ENCODE measurements at places on chromosomes 12 and 14.

- DNase-seq: no peak
Measured at GRCh38 chr14:69625299-69626131, 14.1 kb downstream of the SUSD6 start.

- no peak for DNase-seq
Measured at GRCh38 chr14:103057028-103057371, 349 bp downstream of the CDC42BPB start.

DNA sequence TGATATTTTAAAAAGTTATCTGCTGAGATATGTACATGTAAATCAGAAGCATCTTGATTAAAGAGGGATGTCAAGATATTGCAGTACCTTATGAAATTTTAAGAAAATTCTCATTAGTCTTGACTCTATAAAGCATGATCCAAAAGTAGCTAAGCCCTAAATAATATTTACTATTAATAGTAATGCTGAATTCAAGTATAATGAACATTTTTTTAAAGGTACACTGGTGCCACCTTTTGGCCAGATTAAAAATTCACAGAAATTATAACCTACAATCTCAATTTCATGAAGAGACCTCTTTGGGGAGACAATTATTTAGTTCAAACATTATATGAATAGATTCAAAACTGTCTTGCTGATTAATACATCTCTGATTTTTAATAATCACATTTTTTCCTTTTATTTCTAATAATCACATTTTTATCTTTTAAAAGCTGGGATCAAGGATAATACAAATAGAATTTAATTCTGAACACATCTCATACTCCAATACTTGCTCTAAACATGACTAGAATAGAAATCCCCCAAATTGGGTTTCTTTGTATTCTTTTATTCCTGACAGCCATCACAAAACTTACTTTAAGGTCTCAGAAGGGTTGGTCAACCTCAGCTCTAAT lies 13.4 kb downstream of the AKAP5 start:
- DNase-seq: peak; percentile 55

GRCh38 chr12:110845339-110845682 lies 1.5 kb upstream of the CCDC63 start:
- no peak for DNase-seq

- no peak for DNase-seq
Measured at GRCh38 chr12:67827820-67828383, 161.3 kb upstream of the IFNG-AS1 start.

DNA sequence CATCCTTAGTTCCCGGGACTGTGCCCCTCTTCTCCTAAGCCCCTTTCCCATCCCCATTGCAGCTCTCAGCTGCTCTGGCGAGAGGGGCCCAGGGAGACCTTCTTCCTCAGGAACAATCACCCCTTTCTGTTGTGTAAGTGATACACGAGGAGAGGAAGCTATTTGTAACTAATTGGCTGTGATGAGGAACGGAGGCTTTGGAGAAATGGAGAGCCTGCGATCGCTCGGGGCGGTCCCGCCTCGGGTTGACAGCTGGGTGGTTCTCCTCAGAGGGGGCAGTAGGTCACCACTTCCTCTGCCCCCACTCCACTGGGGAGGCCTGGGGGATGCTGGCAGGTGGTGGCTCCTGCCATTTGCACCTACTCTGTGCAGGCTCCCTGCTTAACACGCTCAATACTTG lies 6.6 kb upstream of the PGF start:
- DNase-seq: no peak

DNA sequence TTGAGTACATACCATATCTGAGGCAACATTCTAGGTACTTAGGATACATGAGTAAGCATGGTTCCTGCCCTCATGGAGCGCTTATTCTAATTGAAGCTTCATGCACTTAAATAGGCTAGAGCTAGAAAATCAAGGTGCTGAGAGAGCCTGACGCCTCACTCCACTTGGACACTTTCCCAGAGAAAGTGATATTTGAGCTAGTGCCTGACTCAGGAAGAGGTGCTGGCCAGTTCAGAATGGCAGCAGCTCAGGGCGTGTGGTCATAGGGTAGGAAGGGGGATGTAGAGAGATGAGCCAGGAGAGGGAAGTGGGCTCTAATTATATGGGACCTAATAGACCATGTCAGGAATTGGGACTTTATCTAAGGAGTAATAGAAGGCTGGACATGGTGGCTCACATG lies 33.3 kb downstream of the TULP3 start:
- no peak for DNase-seq

DNA sequence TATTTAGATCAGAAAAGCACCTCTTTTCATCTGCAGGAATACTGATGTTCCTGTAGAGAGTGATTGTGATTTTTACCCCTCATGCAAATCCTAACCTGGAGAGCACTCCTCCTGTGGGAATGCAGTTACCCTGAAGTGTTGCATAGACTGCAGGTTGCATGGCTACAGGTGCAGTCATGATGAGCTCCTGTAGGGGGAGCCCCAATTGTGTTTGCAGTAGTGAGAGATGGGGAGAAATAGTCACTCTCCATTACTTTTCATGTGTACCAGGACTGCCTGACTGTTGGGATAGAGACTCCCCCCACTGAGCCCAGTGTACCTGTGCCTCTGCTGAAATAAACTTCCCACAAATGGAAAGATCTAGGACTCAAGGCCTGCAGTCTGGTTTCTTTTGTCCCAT lies 1086.5 kb downstream of the SLC6A15 start:
- DNase-seq: no peak

DNA sequence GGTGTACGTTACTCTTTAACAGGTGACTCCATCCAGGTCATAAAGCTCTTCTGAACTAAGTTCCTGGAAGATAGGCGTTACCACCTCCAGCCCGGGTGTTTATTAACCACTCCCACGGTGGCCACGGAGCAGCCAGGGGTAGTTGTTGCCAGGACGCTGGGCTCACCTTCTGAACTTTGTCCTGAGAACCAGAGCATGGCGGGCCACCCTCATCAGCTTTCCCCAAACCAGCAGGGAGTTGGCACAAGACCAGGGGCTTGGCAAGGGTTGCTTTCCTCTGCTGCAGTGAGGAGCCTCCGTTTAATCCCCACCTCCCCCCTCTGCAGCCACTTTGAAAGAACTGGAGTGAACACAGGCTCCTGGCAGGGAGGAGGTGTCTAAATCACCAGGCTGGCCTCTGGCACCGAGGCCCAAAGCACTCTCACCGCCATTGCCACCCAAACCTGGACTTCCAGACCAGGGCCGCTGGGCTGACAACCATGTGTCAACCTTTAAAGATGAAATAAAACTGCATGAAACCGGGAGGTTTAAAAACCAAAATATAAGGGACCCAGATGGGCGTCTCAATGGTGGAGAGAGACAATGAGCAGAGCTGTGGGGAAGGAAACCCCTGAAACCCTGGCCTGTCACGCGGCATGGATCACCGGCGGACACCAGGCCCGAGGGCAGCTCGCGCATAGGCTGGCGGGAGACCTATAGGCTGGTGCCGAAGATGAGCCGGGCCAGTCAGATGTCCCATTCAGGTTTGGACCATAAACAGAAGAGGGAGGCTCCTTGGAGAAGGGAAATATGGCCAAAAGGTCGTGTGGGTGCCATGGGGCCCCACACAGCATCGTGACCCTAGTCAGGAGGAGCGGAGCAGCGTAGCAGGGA lies 30.9 kb upstream of the TDRD9 start:
- DNase-seq: no peak

- DNase-seq: no peak
Measured at GRCh38 chr12:6263931-6264330, 46.6 kb upstream of the PLEKHG6 start.

- DNase-seq: no peak
Measured at GRCh38 chr12:48990552-48990951, 8.6 kb downstream of the DDN start.

DNA sequence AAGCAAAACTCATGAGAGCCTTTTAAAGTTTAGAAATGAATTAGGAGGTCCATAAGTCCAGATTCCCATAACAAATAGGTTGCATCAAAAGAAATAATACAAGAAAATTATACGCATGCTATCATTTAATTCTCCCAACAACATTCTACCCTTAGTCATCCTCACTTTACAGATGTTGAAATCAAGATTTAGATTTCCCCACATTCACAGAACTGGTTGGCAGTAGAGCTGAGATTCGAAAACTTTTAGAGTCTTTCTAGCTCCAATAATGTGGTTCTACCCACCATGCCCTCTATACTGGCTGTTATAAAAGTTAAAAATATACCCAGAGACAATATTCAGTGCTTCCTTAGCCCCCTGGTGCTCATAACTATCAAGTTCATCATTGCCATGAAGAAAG lies 56.6 kb upstream of the METAP2 start:
- no peak for DNase-seq

DNA sequence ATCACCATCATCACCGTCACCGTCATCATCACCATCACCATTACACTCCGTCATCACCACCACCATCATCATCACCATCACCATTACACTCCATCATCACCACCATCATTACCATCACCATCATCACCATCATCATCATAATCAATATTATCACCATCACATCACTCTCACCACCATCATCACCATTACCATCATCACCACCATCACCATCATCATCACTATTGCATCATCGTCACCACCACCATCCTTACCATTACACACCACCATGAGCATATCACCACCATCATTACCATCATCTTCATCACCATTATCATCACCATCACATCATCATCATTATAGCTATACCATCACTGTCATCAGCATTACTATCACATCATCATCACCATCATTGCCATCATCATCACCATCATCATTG lies 93.7 kb downstream of the KIF26A start:
- no peak for DNase-seq

DNA sequence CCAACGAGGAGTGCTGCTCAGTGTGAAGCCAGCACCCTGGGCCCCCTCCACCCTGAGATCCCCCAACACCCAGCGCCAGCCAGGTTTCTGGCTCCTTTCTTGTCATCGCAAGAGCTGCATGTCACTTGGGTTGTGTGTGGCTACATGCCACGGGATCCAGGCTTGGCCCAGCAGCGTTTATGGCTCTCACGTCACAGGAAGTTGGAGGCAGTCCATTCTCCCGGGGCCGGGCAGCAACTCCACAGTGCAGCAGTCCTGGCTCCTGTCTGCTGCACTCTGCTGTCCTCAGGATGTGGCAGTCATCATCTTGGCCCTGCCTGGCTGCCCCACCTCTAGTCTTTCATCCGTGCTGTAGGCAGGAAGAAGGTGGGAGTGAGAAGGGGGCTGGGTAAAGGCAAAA lies 78.3 kb downstream of the AACS start:
- DNase-seq: no peak

DNA sequence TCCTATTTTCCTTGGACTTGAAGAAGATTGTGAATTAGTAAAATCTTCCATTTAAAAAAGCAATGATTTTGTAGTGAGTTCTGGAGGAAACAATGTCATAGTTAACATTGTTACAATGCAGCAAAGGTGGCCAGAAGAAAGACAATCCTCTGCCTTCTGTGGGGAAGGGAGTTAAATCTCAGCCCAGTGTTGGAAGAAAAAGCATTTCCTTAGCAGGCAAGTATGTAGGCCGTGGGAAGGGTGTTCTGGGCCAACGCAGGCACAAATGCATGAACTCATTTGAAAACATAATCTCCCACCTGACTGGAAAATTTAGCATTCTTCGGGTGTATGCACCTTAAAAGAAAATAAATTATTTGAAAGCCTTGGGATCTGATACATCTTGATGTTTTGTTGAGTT lies 258.6 kb downstream of the ADAMTS20 start:
- no peak for DNase-seq

DNA sequence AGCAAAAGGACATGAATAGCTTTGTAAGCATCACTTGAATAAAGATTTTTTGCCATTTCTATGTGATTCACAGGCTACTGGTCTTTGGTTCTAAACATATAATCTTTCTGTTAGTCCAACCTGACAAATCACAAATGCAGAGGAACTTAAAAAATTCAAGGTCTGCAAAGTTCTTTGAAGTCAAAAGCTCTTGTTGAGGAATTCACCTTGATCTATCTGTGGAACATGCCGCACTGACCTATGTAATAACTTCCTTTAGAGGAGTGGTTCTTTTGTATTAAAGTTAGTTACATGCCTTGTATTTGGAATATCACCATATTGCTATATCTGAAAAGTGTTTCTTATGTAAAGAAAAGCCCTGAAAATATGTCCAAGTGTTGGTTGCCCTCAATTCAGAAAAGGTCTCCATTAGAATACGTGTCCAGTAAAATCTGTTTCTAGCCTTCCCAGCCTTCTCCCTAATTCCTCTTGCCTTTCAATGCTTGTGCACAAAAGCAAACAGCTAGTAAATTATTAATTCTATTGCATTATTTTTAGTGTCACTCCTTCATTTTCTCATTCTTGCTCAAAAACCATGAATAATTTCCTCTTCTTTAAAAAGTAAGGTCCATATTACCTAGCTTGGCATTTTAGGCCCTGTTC lies 1192.8 kb downstream of the FLRT2 start:
- DNase-seq: no peak

DNA sequence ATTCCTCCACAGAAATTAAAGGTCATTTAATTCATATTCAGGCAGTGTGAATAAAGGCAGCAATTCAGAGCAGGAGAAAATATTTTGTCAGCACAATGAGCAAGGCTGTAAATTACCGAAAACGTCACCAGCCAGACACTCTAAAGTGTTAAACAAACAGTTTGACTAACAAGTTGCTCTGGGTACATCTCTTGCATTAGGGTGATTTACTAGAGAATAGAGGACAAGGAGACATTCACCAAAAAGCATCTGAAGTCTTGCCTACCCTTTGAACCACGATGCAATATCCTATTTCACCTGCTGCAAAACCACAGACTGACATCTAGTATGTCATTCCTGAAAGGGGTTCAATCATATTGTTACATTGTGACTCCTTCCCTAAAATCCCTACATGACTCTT lies 27.1 kb upstream of the GPHB5 start:
- DNase-seq: no peak

GRCh38 chr14:99173086-99173485 lies 98.9 kb downstream of the BCL11B start:
- DNase-seq: no peak

GRCh38 chr12:6817098-6817497 lies 4.5 kb upstream of the GPR162 start:
- DNase-seq: no peak

DNA sequence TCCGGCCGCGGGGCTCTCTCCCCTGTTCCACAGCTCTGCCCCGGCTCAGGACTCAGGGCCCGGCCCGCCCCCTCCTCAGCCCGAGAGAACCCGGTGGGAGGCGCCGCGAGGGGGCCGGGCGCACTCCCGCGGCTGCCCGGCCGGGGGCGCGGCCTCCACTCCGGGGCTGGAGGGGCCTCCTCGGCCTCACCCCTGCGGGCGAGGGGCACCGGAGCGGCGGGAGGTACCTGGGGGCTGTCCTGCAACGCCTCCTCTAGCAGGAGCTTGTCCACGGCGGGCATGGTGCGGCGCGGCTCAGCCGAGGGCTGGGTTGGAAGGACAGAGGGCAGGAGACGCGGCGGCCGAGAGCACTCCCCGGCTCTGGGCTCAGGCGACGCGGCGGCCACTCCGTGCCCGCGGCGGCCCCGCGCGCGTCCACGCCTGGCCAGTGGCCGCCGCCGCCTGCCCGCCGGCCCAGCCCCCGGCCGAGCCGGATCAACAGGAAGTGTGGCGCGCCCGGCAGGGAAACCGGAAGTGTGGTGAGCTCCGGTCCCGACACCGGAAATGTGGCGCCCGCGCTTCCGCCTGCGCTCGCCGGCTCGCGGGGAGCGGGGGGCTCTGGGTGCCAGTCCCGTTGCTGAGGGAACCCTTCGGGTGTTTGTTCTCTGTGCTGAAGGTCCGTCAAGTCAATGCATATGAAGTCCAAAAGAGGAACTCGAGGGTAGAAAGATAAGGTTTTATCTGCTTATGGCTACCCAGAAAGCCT lies at the start of gene APPL2:
Gene APPL2, minus strand, starts transcription at position 443 of the 745 bp plus-strand sequence. Its CDS starts 162 bp downstream, at position 281.
- DNase-seq: peak; percentile 30
